Choroid plexus epithelial cell (primary cell): ENCODE measurements at places on chromosomes 2 and 18.
A peak's percentile ranks its signal among the peaks of the same experiment; 100 is the strongest.

GRCh38 chr2:33497221-33497650 lies 20.8 kb downstream of the RASGRP3 start:
- DNase-seq = peak; percentile 70

- no peak for DNase-seq
These were observed 1060.8 kb downstream of the CNTNAP5 start for GRCh38 chr2:125085904-125086303.

DNA sequence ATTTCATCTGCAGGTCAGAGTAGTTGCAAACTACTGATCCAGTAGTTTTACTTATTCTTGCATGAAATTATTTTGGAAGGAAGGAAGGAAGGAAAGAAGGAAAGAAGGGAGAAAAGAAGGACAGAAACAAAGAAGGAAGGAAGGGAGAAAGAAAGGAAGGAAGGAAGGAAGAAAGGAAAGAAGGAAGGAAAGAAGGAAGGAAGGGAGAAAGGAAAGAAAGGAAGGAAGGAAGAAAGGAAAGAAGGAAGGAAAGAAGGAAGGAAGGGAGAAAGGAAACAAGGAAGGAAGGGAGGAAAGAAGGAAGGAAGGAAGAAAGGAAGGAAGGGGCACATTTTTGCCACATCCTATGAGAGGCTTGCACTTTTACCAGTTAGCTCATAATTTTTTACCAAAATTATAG lies 186.2 kb downstream of the LRRTM4 start:
- no peak for DNase-seq

GRCh38 chr2:43540021-43540779 lies 55.6 kb downstream of the THADA start:
- peak; percentile 97 for DNase-seq

- DNase-seq = no peak
These were observed 296.2 kb upstream of the SMIM21 start for GRCh38 chr18:75723521-75724340.

GRCh38 chr18:55314031-55314430 lies 274.0 kb downstream of the TCF4 start:
- no peak for DNase-seq

GRCh38 chr2:145481334-145481922 lies 961.5 kb upstream of the ZEB2 start:
- no peak for DNase-seq

GRCh38 chr2:10826026-10826425 lies 13.4 kb upstream of the PDIA6 start:
- DNase-seq = no peak

- DNase-seq = no peak
These were observed 6.7 kb upstream of the RBM45 start for GRCh38 chr2:178105566-178105965.

- DNase-seq = no peak
These were observed 5.4 kb downstream of the ITSN2 start for GRCh38 chr2:24354957-24355356.

DNA sequence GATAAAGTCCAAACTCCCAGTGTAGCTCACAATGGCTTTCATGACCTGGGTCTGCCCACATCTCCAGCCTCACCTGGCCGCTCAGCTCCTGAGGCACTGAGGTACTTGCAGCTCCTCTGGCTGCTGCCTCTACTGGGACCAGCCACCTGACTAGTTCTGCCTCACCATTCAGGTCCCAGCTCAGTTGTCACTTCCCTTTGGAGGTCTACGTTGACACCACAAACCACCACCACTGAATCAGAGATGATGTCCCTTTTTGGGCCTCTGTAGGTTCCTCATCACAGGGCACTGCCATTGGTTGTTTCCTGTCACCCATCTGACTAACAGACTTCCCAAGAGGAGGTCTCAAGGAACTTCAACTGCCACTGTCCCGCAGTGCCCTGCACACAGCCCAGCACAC lies 21.2 kb downstream of the SPP2 start:
- DNase-seq = no peak

DNA sequence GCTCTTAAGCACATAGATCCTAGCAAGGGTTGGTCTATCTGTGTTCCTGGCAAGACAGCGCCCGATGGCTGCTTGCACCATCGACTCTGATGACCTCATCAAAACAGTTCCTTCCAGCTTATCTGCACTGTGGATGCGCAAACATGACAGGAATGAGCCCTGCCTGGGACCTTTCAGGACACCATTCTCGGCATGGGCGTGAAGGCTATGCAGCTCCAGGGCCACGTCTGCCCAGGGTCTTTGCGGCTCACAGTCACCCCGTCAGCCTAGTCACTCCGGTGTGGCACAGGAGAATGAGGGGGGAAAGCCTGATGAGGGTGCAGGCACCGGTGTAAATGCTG lies 147.8 kb upstream of the TWIST2 start:
- peak; percentile 49 for DNase-seq

DNA sequence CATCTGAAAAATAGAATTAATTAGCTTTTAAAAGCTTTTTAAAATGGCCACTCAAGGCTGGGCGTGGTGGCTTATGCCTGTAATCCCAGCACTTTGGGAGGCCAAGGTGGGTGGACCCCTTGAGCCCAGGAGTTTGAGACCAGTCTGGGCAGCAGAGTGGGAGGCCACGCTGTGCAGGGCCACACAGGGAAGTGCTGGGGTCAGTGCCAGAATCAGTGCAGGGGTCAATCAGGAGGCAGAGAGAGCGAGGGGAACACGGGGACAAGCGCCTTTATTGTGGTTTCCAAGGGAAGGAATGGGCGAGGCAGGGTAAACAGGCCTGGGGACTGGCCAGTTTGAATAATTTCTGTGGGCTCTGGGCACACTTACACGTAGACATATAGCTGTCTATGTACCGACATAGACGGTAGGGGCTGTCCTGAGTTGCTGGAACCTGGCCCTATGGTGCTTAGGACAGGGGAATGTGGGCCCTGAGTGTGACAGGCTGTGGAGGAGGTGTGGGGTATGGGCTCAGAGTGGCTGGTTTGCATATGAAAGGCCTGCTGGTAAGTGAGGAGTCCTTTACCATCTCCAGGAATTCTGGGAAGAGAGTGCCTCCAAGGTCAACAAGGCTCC lies 42.9 kb downstream of the DYSF start:
- no peak for DNase-seq

DNA sequence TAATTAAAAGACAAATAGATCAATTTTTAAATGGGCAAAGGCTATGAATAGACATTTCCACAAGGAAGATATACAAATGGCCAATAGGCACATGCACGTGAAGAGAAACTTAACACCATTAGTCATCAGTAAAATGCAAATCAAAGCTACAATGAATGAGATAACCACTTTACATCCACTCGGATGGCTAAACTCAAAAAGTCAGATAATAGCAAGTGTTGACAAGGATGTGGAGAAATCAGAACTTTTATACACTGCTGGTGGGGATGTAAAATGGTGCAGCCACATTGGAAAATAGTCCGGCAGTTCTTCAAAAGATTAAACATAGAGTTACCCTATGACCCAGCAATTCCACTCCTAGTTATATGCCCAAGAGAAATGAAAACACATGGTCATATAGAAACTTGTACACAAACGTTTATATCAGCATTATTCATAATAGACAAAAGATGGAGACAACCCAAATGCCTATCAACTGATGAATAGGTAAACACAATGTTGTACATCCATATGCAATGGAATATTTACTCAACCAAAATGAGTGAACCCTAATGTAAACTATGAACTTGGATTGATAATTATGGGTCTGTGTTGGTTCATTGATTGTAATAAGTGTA lies 51.1 kb downstream of the SMAD7 start:
- no peak for DNase-seq

DNA sequence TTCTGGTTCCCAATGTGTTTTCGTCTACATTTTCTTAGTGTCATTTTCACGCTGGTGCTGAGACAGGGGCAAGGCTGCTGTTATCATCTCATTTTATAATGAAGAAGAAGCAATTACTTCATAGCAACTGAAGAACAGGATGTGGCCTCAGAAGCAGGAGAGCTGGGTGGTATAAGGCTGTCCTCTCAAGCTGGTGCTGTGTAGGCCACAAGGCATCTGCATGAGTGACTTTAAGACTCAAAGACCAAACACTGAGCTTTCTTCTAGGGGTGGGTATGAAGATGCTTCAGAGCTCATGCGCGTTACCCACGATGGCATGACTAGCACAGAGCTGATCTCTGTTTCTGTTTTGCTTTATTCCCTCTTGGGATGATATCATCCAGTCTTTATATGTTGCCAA lies 7.3 kb downstream of the IL36G start:
- DNase-seq = no peak

GRCh38 chr2:150531591-150531990 lies 44.1 kb upstream of the RND3 start:
- peak; percentile 35 for DNase-seq

GRCh38 chr2:95308426-95308990 lies 11.4 kb downstream of the KCNIP3 start:
- DNase-seq = no peak
